Osteocyte (in vitro differentiated cells): ENCODE measurements at places on chromosomes 1 and 21. TPM values are rescaled to one million over a fixed set of nuclear protein-coding genes. Genes with fewer than 3 reads are reported as not detected.

DNA sequence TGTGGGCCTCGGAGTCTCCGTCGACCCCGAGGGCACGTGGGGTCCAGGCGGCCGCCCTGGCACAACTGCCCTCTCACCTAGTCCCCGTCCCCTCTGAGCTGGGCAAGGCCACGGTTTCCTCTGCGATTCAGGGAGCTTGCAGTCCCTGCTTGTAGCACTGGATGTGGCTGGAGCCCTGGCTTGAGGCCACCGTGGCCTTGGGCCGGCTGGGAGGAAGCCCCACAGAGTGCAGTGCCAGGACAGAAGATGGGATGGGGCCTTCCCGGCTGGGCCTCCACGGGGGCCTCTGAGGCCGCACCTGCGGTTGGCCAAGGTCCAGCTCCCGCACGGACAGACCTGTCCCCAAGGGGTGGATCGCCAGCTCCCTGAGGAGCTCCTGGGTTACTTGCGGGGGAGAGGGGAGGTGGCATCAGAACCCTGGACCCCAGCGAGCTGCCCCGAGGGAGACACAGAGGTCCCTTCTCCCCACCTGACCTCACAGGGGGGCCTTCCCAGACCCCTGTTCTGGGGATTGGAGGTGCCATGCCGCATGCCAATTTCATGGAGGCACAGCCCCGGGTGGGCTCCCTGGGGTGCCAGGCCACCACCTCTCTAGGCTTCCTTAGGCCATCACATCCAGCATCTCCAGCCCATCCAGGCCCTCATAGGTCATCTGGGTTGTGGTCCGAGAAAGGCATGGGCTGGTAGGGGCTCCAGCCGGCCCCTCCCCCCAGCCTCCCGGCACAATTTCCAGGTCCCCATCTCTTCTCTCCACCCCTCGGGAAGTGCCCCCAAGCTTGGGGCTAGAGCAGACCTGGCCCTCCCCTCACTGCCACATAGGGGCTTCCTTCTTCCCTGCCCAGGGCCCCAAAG lies 80.8 kb downstream of the MORN1 start:
- no peak for DNase-seq

GRCh38 chr1:40712997-40713396 lies 21.5 kb downstream of the NFYC start:
- DNase-seq: no peak

DNA sequence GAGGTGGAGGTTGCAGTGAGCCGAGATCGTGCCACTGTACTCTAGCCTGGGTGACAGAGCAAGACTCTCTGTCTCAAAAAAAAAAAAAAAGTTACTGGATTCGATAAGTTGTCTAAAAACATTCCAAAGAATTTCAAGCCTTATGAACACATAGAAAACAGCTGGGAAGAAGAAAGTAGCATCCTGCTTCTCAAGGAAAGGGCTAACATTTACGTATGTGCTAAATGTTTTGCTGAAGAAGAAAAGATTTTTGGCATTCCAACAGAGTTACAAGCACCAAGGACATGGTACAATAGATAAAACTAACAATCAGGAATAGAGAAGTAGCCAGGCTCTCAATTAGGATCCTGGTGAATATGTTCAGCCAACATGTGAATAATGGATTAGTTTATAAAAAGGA lies 69.8 kb downstream of the HFM1 start:
- no peak for DNase-seq

- no peak for DNase-seq
Observed at GRCh38 chr1:30901798-30902581, 6.6 kb downstream of the SDC3 start.

- peak; percentile 95 for DNase-seq
Observed at GRCh38 chr21:28884976-28885852, 107.5 kb downstream of the LTN1 start.

DNA sequence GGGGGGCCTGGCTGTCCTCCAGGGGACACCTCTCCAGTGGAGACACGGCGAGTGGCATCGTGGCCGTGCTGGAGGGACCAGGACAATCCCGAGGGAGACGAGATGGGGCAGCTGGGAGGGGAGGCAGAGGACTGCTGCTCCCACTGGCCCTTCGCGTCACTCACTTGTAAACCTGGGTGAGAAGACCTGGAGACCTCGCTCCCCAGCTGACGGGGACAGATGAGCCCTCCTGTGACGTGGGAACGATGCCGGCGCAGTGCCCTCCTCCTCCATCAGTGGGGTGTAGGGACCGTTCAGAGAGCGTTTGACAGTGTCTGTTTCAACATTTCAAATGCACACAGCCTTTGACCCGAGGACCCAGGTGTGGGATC lies 4.6 kb downstream of the SPATC1L start:
- peak; percentile 75 for DNase-seq

GRCh38 chr1:159783724-159784123 lies 3.0 kb downstream of the DUSP23 start:
- DNase-seq: no peak

DNA sequence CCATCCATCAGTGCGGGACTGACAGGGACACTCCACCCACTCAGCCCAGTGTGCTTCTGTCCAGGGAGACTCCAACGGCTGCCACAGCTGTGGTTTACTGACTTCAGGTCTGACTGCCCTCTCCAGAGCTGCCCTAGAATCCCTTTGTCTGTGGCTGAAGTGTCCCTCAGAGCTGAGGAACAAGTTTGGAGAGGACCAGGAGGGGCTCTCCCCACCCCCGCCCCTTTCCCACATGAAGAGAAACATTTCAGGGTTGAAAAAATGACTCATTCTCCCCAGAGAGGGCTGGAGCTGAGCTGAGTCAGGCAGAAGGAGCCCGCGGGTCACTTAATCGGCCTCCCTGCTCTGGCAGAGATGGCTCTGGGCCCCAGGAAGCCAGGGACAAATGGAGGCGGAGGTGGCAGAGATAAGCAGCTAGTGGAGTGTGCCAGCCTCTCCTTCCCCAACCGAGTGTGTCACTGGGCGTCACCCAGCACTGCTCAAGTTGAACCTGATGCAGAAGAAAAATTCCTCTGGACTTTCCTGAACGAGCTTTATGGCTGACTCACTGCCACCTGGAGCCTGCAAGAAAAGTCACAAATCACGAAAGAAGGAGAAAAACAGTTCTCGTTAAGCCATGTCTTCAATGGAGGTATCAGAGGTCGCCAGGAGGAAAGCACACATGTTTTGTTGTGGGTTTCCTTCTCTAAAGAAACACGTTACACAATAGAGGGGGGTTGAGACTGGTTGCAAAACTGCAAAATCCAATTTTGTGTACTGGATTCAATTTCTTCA lies 34.3 kb upstream of the ECE1 start:
- peak; percentile 90 for DNase-seq

- DNase-seq: no peak
Observed at GRCh38 chr21:43864313-43864961, 586 bp upstream of the AGPAT3 start.

- no peak for DNase-seq
Observed at GRCh38 chr1:16644193-16644481, 22.6 kb downstream of the RNU1-3 start.

DNA sequence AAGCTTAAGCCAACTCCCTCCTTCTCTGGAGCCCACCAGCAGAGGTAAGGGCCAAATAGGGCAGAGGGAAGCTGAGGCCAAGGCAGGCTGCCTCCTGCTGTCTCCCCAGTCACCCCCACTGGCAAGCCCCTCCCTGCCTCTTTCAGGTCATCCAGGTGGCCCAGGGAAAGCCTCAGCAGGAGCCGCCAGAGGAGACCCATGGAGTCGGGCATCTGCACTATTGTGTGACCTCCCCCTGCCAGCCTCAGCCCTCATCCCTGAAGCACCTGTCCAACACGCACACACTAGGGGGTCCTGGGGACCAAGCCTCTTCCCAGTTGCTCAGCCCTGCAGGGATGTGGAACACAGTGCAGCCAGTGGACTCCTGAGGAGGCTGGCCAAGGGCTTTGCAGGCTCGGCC lies 5.3 kb upstream of the NAXE start:
- no peak for DNase-seq

DNA sequence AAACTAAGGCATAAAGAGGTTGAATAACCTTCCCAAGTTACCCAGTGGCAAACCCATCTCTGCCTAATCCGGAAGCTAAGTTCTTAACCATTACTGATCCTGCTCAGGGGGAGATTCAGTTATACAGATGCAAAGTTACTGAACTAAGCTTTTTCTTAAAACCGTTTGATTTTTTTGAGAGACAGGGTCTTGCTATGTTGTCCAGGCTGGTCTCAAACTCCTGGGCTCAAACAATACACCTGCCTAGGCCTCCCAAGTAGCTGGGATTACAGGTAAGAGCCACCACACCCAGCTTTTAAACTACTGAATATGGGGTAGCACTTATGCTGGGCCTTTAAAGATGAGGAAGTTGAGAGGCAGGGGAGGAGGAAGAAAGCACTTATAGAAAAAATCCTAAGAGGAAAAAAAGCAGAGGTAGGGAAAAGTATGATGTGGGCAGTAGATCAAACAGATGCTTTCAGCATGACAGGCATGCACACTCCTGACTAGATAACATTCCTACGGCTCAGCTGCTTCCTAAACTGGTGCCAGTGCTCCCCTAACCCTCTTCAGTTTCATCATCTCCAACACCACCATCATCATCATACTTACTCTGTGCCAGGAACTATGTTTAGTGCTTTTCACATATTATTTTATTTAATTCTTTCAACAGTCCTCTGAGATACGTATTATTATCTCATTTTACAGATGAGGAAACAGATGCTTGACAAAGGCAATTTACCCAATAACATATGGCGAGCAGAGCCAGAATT lies 5.8 kb downstream of the PAFAH2 start:
- no peak for DNase-seq

- DNase-seq: no peak
Observed at GRCh38 chr1:206486995-206487788, 16.9 kb downstream of the IKBKE start.

BLZF1 gene
- 22.4 and 23.2 TPM in 2 replicates for total RNA-seq

ADORA3 gene
- not detected in 2 replicates for total RNA-seq

SMIM1 gene
- 0.73 and 1.3 TPM in 2 replicates for total RNA-seq

FAM151A gene
- not detected in 2 replicates for total RNA-seq

CR2 gene
- total RNA-seq: not detected in 2 replicates

IL24 gene
- total RNA-seq: not detected in 2 replicates
